ENCODE measurements at places on chromosomes 4 and X.

DNA sequence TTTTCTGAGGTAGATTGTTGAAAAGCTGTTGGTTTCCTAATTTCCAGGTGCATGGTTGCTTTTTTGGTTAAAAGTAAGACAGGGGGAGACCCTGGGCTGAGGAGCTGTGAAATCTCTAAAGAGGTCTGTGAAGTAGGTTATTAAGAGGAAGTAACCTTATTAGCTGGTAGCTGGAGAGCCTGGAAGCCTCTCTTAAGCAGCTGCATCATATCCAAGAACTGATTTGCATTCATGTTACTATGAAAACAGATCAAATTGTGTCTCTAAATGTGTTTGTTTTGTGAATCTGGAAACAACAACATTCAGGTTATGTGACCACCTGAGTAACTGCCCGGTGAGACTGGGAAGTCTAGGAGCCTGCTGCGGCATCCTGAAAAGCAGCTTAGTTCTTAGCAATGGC, 54.1 kb downstream of the ARHGAP10 start:
- no peak for DNase-seq

GRCh38 chr4:6885953-6886557, 23.6 kb upstream of the TBC1D14 start:
- peak; percentile 68 for DNase-seq

DNA sequence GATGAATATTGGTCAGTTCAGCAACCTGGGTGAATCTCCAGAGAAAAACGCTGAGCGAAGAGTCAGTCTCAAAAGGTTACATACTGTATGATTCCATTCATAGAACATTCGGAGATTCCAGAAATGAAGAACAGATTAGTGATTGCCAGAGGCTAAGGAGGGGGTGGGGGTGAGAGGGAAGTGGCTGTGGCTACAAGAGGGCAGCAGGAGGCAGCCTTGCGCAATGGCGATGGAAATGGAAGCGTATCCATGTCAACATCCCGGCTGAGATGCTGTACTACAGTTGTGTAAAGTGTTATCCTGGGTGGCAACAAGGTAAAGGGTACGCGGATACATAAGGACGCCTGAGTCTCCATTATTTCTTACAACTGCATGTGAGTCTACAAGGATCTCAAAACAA, 18.0 kb downstream of the LYAR start:
- no peak for DNase-seq

DNA sequence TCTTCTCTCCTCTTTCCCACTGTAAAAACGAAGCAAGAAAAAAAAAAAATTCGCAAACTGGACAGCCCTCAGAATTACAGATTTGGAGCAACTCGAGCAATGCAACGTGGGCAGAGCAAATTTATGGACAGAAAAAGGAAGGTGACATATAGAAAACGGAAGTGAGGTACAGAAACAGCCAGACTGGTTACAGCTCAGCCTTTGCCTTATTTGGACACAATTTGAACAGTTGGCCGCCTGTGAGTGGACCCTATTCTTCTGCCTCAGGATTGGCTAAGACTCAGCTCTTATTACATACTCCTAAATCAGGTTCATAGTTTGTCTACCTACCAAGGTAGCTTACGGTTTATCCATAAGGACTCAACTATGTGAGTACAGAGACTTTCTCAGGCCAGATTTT, 98.8 kb downstream of the SOWAHB start:
- no peak for DNase-seq

GRCh38 chr4:2858451-2859217, 15.0 kb downstream of the ADD1 start:
- no peak for DNase-seq

GRCh38 chr4:10203851-10204250, 87.3 kb upstream of the WDR1 start:
- no peak for DNase-seq

Data from C1 segment of cervical spinal cord (tissue), 14 donors.